ENCODE measurements at places on chromosomes 2 and 18.

GRCh38 chr2:71238089-71238488, 11.2 kb upstream of the PAIP2B start:
- DNase-seq = no peak

DNA sequence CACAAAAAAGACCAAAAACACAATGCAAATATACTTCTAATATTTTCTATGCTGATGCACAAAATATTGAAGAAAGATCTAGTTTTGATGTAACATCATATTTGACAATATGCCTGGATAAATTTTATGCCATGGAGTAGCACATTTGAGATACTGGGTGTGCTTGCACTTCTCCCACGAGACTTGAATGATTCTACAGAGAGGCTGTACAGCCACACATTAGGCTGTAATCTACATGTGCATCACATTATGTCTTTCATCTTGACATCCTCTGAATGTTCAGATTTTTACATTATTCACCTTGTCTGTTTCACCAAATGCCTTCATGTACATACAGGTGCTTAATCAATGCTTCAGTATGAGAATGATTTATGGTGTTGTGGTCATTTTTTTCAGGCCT, 756.4 kb upstream of the CDH7 start:
- no peak for DNase-seq

DNA sequence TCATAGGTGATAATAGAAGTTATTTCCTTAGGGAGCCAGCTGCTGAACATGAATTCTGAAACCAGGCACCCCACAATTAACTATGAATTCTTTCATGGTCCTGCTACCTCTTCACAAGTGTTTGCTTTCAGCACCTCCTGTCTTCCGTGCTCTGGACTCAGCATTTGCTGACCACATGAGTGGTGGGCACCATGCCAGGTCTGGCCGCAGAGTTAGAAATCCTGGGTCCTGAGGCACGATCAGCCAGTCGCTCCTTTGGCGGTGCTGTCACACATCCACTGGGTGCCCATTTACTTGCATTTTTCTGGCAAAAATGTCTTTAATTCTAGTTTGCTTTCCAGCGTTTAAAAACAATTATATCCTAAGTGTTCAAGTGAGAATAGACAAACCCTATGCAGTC, 196.4 kb upstream of the PXDN start:
- DNase-seq = peak; percentile 5

- DNase-seq = no peak
Measured at GRCh38 chr2:111927723-111928122, 29.3 kb downstream of the MERTK start.

DNA sequence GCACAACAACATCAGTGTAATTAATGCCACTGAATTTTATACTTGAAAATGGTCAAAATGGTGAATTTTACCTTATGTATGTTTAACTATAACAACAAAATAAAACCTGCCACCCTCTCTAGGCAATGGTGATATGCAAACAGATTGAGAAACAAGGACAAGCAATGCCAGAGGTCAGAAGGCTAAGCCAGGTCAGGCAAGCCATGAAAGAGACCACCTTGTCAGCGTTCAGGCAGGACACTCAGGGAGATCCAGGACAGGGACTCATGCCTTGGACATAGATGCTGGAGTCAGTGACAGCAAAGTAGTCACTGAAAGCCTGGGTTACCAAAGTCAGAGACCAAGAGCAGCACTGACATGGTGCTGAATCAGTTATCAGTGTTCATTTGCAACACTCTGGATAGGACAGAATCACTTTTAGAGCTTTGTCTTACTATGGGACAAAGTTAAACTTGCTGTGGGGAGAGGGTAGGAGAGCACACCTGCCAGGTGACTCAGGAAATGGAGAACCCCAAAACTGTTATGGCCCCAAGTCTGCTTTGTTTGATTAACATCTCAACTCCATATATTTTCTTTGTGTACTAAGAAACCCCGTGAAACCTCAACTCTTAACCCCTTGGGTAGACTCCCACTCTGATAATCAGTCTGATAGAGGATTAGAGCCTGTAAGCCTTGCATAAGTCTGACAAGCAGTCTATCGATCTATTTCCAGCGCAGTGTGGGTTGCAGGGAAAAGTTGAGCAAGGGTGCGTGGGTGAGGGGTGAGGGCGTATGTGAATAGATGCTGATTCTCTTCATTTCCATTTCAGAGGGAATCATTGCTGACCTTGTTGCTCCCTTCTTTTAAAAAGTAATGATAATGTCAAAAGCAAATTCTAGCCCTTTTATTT, 48.7 kb upstream of the ZNF385B start:
- no peak for DNase-seq

GRCh38 chr2:75810611-75811330, 100.1 kb upstream of the GCFC2 start:
- DNase-seq = no peak

DNA sequence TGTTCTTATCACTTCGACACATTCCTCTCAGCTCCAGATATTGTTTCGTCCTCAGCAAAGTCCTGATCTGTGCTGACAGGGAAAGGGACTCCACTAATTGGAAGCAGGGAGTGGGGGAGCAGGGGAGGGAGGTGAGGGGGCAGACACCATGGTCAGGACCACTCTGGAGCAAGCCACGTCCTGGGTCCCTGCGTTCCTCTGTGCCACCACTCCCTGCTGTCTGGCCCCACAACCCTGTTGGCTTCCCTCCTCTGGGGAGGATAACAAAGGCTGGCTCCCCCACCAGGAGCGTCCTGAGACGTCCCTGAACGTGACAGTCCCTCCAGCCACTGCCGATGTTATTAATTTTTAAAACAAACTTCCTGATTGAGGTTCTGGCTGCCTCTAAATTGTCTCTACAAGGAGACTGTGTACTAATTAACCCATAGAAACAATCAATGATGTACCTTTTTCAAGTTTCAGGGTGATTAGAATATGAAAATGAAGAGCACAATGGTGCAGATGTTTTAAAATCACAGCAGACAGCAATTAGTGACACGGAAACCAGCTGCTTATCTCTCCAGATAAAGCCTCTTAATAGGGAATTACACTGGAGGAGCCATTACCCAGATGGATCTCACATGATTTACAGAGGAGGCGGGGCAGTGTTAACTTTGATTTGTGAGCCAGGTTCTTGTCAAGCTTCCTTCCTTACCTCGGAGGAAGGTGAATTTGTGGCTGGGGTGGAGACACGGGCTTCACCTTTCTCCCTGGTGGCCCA, 257.5 kb downstream of the SETBP1 start:
- no peak for DNase-seq

GRCh38 chr2:145141981-145142380, 622.1 kb upstream of the ZEB2 start:
- DNase-seq = no peak
